A375 (cell line): ENCODE measurements at places on chromosomes 3 and 15. TPM values are rescaled to one million over a fixed set of nuclear protein-coding genes. Genes with fewer than 3 reads are reported as not detected.

ARNT2 gene
- 21.2 and 22.9 TPM in 2 replicates for total RNA-seq

FEZF2 gene
- not detected in 2 replicates for total RNA-seq

IFRD2 gene
- 133 and 170 TPM in 2 replicates for total RNA-seq

LRRN1 gene
- not detected in 2 replicates for total RNA-seq

CACNA2D2 gene
- total RNA-seq = not detected in 2 replicates

BFSP2 gene
- total RNA-seq = 0.27 TPM in 1 of 2 replicates, not detected in the other

SLC49A4 gene
- 15.3 TPM in 2 replicates for total RNA-seq

HIGD2B gene
- total RNA-seq = 0.11 TPM in 1 of 2 replicates, not detected in the other

ABHD17C gene
- 18.9 and 29.1 TPM in 2 replicates for total RNA-seq

MESP1 gene
- total RNA-seq = 6.0 and 8.9 TPM in 2 replicates

GPX1 gene
- total RNA-seq = 431 and 518 TPM in 2 replicates

ILDR1 gene
- total RNA-seq = not detected in 2 replicates

XRN1 gene
- total RNA-seq = 19.7 and 38.7 TPM in 2 replicates

THSD4 gene
- 26.4 and 33.2 TPM in 2 replicates for total RNA-seq

SAMMSON gene
- total RNA-seq = 3.6 and 6.4 TPM in 2 replicates

VILL gene
- total RNA-seq = 2.0 and 2.9 TPM in 2 replicates

ROBO2 gene
- total RNA-seq = 1.4 and 2.7 TPM in 2 replicates

SPINK8 gene
- not detected in 2 replicates for total RNA-seq

PSMD6 gene
- total RNA-seq = 158 and 174 TPM in 2 replicates

RBPMS2 gene
- total RNA-seq = 0.16 and 0.34 TPM in 2 replicates

RPUSD3 gene
- total RNA-seq = 68.3 and 89.1 TPM in 2 replicates

WDR72 gene
- 10.9 and 11.0 TPM in 2 replicates for total RNA-seq

DUOX1 gene
- total RNA-seq = not detected in 2 replicates

RBP2 gene
- not detected in 2 replicates for total RNA-seq

SAMD7 gene
- total RNA-seq = not detected in 2 replicates

RASGRF1 gene
- 0.45 and 1.5 TPM in 2 replicates for total RNA-seq

RTP3 gene
- total RNA-seq = 0.08 TPM in 1 of 2 replicates, not detected in the other

PIERCE2 gene
- total RNA-seq = 1.1 TPM in 2 replicates

GOLGA6A gene
- total RNA-seq = 2.4 TPM in 1 of 2 replicates, not detected in the other

CPN2 gene
- total RNA-seq = not detected in 2 replicates

OR5K4 gene
- not detected in 2 replicates for total RNA-seq

TMEM212 gene
- 0.13 TPM in 1 of 2 replicates, not detected in the other for total RNA-seq

CPOX gene
- 58.6 and 63.0 TPM in 2 replicates for total RNA-seq

PAQR9 gene
- not detected in 2 replicates for total RNA-seq

SLC28A2 gene
- total RNA-seq = not detected in 2 replicates

GHSR gene
- not detected in 2 replicates for total RNA-seq

OSBPL10 gene
- 43.0 and 61.8 TPM in 2 replicates for total RNA-seq

C3orf85 gene
- total RNA-seq = not detected in 2 replicates

GOLGA6L9 gene
- total RNA-seq = 3.1 and 5.5 TPM in 2 replicates

OR5AC2 gene
- not detected in 2 replicates for total RNA-seq
